Thoracic aorta (tissue), 2 donors: ENCODE measurements at places on chromosomes 11 and 22.
A peak's percentile ranks its signal among the peaks of the same experiment; 100 is the strongest.

GRCh38 chr22:45101515-45102227 lies 62.1 kb upstream of the NUP50 start:
- no peak for DNase-seq

GRCh38 chr11:71227058-71227659 lies 25.2 kb downstream of the SHANK2 start:
- no peak for DNase-seq

- DNase-seq, result peak; percentile 24
These were observed 1.1 kb upstream of the TTLL1 start for GRCh38 chr22:43090130-43090789.

- DNase-seq, result peak; percentile 84
These were observed 4.9 kb downstream of the ATP5MGL start for GRCh38 chr22:42635531-42635930.

DNA sequence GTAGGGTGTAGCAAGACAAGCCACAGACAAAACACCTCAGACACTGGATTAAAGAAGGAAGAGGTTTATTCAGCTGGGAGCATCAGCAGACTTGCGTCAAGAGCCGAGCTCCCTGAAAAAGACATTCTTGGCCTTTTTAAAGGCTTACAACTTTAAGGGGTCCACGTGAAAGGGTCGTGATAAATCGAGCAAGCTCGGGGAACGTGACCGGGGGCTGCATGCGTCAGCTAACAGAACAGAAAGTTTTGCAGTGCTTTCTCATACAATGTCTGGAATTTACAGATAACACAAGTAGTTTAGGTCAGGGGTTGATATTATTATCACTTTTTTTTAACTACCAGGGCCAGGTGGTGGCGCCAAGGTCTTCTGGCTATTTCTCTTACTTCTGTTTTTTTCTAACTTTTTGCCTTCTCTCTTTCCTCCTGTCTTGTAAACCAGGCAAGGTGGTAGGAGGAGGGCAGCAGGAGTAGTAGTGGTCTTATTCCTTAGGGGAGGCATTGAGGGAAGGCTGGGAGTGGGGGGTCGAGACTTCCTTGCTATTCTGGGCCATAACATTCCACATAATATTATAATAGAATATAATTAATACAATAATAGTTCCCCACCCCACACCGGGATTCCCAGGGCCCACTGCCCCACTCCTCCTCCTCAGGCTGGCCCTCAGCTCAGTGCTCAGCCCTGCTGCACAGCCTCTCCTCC lies 587 bp upstream of the ALDH3B1 start:
- no peak for DNase-seq

GRCh38 chr11:22415476-22415875 lies 77.3 kb downstream of the SLC17A6 start:
- DNase-seq, result no peak

- DNase-seq, result no peak
These were observed 12.6 kb upstream of the MRPL23 start for GRCh38 chr11:1934335-1935155.

GRCh38 chr11:30546334-30546733 lies 39.8 kb downstream of the MPPED2 start:
- DNase-seq, result no peak

DNA sequence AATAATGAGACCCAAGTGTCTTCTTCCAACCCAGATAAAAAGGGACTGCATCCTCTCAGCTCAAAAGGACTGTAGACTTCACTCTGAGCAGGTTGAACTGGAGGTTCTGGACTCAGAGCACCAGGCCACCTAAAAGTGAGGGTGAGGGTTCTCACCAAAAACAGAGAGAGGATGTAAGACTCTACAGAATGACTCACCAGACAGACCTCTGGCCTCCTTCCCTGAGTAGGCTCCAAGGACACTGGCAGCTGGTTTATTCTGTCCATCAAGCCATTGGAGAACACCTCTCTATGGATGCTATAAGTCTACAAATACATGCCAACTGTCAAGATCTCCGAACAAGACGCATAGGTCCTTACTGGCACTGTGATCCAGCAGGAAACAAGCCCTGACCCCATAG lies 27.2 kb downstream of the FEZ1 start:
- no peak for DNase-seq
